ENCODE measurements at places on chromosomes 3 and 15.
A peak's percentile ranks its signal among the peaks of the same experiment; 100 is the strongest.

GRCh38 chr15:40878785-40879184 lies 4.8 kb upstream of the RHOV start:
- DNase-seq: peak; percentile 71

- no peak for DNase-seq
These were observed 469.6 kb downstream of the EDEM1 start for GRCh38 chr3:5657106-5657505.

- DNase-seq: peak; percentile 47
These were observed 19.5 kb downstream of the LRIG1 start for GRCh38 chr3:66481071-66482017.

DNA sequence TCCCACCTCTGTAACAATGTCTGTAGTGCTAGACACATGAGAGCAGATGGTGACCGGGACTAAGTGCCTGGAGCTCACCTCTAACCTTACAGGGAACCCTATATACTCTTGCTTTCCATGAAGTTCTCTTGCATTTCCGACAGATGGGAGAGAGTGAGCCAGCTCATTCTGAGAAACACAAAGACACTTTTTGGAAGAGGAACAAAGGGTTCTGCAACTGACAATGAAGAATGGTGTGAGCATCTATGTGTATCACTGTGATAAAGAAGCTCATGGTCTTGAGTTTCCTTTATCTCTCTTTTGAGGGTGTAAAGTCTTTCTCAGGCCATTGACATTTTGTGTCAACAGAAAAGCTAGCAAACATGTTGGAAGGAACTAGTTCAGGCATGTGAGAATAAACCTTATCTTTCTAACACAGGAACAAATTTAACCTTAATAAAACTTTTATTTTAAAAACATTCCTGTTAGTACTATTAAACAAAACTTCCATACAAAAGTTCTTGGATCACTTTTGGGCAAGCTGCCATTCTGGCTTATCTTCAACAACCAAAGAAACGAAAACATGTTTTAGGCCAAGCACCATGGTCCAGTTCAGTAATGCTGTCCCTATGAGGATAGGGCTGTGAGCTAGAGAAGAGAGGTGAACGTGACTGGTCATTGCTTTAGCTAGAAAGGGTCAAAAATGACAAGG lies 142.7 kb downstream of the THRB start:
- no peak for DNase-seq

DNA sequence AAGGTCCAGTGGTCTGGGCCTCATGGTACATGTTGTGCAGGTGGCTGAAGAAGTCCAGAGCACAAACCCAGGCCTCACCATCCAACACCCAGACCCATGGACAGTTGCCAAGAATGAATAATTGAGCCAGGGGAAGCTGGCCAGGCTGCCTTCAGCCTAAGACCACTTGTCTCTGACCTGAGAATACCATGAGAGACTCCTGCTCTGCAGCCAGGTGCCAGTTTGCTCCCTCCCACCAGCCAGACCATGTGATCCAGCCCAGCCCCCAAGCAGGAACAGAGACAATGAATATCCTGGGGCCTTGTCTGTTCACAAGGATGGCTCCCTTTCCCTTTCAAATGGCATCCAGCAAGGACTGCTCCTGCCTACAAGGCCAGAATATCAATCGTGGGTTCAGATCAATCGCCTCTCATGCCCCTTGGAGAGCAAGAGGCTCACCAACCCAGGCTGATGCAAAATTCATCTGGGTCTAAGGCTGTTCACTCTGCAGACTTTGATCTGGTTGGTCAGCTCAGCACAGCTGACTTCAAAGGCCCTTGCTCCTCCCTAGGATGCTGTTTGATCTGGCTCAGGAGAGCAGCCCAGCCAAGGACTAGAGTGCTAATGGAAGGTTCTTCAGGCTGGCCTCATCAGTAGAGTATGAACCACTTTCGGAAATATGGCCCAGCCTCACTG lies 13.4 kb downstream of the TRAIP start:
- no peak for DNase-seq

GRCh38 chr3:6262010-6262409 lies 598.9 kb upstream of the GRM7 start:
- DNase-seq: no peak

GRCh38 chr15:66909381-66909890 lies 156.0 kb upstream of the SMAD3 start:
- DNase-seq: no peak

- DNase-seq: no peak
These were observed 126.9 kb downstream of the THRB start for GRCh38 chr3:24367664-24368264.

GRCh38 chr3:131454501-131454900 lies 48.3 kb downstream of the MRPL3 start:
- DNase-seq: no peak

- DNase-seq: no peak
These were observed 21.9 kb downstream of the FSTL1 start for GRCh38 chr3:120428924-120429323.

GRCh38 chr3:125582707-125583106 lies 12.6 kb downstream of the OSBPL11 start:
- no peak for DNase-seq

DNA sequence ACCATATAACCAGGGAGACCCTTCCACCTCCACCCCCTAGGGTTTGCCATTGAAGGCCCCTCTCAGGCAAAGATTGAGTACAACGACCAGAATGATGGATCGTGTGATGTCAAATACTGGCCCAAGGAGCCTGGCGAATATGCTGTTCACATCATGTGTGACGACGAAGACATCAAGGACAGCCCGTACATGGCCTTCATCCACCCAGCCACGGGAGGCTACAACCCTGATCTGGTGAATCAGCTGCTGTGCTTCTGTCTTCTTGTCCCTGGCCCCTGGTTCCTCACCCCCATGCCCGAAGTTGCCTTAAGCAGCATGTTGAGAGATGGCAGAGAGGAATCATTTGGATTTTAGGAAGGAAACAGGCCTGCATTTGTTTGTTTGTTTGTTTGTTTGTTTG lies 98.4 kb downstream of the FLNB start:
- DNase-seq: no peak

DNA sequence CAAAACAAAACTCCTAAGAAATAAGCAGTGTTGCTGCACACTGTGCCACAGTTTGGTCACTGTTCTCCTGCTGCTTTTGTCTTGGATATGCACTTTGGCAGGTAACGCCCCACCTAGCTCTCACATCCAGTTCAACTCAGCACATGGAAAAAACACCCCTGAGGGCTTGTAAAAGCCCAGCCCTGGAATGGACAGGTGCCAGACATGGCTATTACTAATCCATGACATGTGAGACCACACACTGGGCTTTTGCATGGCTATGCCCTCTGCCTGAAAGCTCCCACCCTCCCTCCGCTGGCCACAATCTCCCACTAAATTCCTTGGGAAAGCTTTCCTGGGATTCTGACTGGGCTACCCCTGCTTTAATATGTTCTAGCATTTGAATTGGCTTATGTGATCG lies 24.7 kb upstream of the ZBED2 start:
- DNase-seq: peak; percentile 40

GRCh38 chr3:102026656-102027055 lies 177.3 kb downstream of the NFKBIZ start:
- no peak for DNase-seq

GRCh38 chr3:14874784-14875183 lies 56.0 kb downstream of the FGD5 start:
- DNase-seq: no peak

DNA sequence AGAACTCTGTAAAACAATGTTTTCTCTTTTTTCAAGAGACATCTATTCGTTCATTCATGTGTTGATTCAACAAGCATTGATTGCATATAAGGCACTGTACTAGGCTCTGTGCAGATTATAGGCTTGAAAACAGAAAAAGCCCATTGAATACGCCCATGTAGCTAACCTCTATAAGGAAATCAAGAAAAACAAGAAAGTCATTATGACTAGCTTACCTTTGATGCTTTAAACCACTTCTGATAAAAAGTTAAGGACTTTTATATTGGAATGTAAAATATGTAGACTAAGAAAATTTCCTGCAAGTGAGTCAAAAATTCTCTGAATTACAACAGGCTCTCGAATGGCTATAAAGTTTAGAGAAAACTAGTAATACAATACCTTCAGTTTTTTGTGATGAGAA lies 92.5 kb downstream of the BDH1 start:
- DNase-seq: peak; percentile 20

DNA sequence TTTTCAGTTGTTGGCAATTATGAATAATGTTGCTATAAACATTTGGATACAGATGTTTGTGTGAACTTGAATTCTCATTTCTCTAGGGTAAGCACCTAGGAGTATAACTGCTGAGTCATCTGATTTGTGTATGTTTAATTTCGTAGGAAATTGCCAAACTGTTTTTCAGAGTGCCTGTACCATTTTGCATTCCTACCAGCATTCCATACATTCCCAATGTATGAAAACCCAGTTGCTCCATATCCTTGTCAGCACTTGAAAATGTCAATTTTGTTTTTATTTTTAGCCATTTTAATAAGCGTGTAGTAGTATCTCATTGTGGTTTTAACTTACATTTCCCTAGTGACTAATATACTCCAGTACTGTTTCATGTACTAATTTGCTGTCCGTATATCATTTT lies 98.5 kb upstream of the TSC22D2 start:
- DNase-seq: no peak

- no peak for DNase-seq
These were observed 9.2 kb downstream of the SHC4 start for GRCh38 chr15:48954538-48954937.

GRCh38 chr15:79115986-79116665 lies 25.5 kb upstream of the RASGRF1 start:
- DNase-seq: no peak

- no peak for DNase-seq
These were observed 38.6 kb upstream of the NANOGP8 start for GRCh38 chr15:35123743-35124142.

DNA sequence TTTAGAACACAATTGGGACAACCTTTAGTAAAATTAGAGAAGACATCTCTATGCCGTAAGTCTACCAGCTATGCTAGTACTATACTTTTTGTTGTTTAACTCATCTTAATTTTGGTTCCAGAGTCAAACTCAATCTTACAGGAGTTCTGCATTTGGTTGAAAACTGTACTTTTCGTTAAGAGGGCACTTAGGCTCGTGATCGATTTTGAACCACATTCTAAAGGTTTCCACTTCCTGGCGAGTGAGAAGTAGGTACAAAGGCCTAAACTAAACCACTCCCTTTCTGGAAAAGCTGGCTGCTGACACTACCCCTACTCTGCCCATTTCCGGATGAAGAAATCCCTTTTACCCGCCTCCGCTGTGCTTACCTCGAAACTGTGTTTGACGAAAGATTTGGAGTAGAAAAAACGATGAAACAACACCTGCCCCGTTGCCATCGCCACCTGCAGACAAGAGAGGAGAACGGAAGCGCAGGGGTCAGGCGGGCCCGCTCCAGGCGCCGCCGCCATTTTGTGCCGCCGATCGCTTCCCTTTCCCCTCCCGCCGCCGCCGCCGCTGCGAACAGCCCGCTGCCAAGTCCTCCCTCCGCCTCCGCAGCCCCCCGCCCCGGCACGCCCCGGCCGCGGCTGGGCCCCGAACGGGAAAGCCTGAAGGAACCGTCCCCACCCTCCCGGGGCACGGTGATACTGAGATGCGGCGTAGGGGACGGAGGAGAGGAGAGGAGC lies 748 bp downstream of the CCNL1 start:
- peak; percentile 67 for DNase-seq

DNA sequence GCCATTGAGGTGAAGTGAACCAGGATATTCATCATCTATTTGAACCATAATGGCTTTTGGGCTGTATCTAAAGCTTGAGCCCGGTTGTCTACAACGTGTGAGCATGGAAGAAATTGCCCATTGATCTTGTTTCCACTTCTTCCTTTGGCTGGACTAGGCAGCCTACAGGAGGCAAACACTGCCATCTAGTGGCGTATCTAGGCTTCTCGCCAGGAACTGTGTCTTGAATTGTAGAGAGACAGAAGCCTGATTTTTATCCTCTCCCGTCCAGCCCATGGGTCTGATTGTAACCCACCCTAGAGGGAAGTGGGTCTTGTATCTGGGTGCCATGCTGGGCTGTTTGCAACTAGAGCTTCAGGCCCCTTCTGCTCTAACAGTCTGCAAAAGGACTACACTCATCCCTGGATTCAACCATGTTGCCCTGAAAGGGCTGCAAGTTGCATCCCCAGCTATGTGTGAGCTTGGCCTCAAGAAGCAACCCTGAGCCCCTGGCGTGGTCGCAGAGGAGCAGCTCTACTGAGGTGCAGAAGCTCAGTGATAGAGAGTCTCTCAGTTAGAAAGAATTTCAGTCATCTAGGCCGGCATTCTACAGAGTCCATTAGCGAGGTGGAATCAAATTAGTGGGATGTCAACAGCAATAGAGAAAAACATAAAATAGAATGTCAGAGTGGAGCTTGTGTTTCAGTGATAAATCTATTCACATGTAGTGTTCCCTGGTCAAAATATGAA lies 170.2 kb upstream of the UMPS start:
- DNase-seq: peak; percentile 73

GRCh38 chr3:40232626-40233025 lies 76.9 kb upstream of the EIF1B start:
- DNase-seq: no peak

- no peak for DNase-seq
These were observed 13.5 kb downstream of the MRPS11 start for GRCh38 chr15:88480981-88481380.

DNA sequence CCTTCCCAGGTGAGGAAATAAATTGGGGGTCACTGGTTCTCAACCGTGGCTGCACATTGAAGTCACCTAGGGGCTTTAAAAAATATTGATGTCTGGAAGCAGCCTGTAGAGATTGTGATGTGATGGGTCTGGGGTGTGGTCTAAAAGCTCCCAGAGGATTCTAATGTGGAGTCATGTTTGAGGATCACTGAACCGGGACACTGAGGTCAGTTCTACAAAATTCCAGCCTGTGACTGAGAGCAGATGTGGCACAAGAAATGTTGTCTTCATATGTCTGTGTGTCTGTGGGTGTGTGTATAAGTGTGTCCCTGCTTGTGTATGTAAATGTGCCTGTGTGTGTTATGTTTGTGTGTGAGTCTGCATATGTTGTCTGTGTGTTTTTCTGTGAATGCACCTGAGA lies 79.9 kb downstream of the TLE3 start:
- DNase-seq: no peak

DNA sequence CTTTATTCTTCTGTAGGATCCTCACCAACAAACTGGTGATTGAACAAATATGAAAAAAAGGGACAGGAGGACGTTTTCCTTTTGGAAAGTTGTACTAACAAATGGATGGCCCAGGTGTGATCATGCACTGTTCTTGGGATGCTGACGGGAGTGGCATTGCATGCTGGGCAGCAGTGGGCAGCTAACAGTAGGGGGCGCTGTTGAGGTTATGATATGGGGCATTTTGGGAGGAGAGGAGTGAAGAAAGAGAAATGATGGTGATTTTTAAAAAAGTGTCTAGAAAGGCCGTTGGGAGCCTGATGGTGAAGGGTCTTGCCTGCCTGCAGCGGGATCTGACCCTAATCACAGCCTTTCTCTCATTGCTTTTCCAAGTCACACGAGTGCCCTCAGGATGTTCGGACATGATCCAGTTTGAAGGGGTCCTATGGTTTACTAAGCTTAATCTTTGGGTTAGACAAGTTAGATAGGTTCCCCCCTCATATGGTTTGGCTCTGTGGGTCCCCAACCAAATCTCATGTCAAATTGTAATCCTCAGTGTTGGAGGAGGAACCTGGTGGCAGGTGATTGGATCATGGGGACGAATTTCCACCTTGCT lies 46.2 kb upstream of the PRTG start:
- DNase-seq: no peak
